AG04450 (cell line): ENCODE measurements at places on chromosomes 7 and 10.

DNA sequence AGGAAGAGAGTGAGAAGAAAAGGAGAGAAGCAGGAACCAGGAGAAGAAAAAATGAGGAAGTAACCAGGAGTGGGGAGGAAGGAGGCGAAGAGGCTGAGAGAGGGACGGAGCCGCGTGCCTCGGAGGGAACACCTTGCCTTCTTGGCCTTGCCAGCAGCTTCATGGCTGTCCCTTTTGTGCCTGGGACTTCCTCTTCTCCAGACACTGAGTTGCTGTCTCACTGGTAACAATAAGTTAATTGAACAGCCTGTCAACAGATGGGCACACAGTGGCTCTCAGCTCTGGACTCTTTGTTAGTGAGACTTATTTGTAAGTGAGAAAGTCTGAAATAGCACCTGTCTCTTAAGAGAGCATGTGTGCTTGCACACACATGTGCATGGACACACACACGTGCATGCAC is 83.2 kb downstream of the GATA3 start:
- DNase-seq, result no peak

DNA sequence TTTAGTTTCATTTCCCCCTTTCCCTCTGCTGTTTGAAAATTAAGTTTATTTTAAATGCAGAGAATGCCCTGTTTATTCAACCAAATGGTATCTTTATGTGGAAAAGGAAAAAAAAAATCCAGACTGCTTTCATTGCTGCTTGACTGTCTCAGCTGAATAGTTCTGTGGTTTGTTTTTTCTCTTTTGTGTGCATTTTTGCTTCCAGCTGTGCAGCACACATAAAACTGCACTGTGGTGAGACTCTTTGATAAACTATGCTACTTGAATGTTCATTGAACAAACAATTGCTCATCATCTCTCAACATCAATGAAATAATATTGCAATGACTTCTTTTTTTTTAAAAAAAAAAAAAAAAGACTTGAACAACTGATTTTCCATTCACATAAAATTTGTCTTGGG is 78.6 kb upstream of the GLI3 start:
- no peak for DNase-seq

DNA sequence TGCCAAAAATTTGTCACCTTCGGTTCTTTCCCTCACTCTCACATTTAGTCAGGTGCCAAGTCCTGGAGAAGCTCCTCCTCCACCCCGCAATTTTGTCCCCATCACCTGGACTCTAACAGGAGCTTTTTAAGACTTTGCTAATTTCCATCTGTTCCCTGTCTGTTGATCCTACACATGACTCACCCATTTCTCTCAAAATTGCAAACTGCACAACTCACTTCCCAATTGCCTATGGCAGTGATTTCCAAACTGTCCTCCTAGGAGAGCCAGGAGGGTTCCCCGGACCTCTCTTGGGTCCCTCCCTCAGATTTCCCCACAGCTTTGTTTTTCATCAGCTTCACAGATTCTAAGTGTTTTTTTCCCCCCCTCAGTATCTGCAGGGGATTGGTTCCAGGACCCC is 120.3 kb downstream of the WNT2 start:
- no peak for DNase-seq

GRCh38 chr10:33134011-33134751 is 176.2 kb upstream of the ITGB1 start:
- no peak for DNase-seq

- no peak for DNase-seq
Observed at GRCh38 chr10:63137306-63137705, 4.2 kb downstream of the NRBF2 start.

- no peak for DNase-seq
Observed at GRCh38 chr10:92789786-92790185, 58.5 kb upstream of the EXOC6 start.

DNA sequence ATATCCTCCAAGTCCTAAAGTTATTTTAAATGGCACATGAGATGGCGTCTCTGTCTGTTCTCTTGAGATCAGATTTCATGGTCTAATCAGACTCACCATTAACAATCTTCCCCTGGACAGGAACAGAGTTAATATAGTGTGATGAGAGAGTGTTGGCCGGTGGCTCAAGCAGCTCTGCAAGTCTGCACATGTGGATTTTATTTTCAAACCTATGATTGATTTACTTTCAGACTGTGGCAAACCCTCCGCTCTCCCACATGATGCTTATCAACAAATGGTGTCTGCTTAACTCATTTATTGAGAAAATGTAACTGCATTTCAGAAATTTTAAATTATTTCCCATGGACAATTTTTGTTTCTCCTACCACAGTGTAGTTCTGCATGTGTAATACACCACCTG is 46.5 kb upstream of the HGF start:
- no peak for DNase-seq
